ENCODE measurements at places on chromosomes 11 and 22.
A peak's percentile ranks its signal among the peaks of the same experiment; 100 is the strongest.

DNA sequence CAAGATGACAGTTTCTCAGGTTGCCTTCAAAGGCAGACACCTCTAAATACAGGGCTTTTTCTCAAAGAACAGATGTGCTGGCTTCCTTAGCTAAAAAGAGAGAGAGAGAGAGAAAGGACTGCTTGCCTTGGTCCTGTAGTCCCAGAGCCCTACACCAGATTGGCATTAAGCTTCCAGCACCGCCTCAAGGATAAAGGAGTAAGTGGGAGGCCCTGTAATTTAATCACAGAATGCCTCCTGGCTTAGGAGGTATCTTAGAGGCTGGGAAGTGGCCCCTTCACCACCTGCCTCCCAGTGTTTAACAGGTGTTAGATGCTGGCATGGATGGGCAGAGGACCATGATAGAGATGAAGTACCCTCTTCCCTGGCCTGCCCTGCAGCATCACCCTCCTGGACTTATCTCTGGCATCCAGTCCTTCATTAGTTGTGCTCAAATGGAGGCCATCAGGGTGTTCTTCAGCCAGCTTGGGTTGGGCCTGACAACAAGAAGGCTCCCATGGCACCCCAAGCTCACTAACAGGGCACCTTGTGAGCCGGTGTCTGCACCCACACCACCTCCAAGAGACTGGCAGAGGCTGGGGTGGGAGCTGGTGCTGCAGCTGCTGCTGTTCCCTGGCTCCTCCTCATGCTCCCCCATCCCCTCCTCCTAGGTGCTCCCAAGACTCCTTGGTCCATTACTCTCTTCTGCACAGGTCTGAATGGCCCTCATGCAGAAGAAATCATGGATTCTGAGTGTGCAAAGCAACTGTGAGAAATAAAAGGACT lies 32.5 kb downstream of the ABCC8 start:
- no peak for DNase-seq

DNA sequence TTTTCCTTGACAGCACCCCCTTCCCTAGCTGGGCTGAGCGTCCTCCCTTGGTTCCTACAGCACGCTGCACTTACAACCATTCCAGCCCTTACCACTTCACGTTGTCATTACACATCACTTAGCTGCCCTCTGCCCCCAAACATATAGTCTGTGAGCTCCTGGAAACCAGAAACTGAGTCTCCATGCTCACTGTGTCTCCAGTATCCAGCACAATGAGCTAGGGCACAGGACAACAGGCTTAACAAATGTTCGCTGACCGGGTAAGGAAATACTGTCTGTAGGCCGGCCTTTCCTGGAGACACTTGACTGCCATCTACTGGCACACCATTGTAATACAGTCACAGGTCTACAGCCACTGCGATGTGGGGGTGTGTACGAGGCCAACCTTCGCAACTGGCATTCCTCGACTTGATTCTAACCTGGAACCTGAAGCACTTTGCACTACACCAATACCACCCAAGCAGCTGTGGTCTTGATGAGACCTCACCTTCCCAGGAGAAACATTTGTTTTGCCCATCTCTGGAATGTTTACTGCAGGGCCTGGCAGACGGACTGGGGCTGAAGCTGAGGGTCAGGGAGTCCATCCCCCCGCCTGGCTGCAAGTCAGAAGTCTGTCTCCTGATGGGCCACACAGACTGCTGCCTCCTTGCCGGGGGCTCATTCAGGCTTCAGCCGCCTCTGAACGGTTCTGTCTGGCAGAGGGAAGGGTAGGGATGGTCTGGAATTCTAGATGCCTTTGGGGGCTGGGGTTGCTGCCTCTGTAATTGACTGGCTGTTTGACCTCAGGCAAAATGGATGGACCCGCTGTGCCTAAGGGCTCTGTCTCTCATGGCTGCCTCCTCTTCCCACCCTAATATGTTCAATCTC lies 72.0 kb downstream of the SYN3 start:
- peak; percentile 30 for DNase-seq

DNA sequence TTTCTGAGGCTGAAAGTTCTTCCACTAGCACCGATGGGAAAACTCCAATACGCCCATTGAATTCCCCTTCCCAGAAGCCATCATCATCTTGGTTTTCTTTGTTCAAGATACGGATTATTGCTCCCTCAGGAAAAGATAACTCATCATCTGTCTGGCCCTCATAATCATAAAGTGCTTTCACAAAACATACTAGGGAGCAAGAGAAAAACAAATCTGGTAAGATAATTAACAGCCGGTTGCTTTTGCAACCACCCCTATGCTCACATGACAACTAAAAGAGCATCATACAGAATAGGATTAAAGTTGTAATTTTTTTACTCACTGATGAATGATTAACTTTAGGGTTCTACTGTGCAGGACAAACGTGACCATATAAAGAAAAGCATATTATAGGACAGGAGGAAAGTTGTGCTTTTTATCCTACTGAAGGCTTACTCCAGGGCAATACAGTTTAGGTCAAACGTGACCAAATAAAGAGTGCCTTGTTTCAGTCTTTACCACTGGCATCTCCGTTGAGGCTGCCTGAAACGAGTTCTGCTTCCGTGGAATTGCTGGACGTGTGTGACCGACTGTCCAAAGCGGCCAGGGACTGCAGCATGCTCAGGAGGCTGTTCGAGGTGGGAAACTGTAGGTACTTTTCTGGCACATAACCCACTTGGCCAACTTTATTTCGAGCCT lies 28.6 kb downstream of the ATG16L2 start:
- no peak for DNase-seq

DNA sequence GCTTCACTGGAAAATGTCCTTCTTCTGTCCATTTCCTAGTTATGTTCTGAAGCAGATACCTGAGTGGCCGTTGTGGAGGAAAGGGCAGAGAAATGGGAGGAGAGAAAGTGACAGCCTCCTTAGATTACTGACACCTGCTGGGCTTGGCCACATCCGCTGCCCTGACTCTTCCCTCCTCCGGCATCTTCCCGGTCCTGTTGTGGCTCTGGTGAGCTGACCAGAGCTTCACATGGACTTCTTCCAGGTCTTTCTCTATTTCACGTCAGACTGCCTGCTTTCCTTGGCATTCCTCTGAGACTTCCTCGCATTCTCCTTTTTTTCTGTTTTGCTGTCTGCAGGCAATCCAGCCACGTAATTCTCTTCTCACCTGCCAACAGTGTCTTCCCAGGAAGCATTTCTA lies 138.7 kb upstream of the E2F8 start:
- no peak for DNase-seq

- no peak for DNase-seq
Measured at GRCh38 chr22:27378995-27379394, 422.6 kb downstream of the MN1 start.

GRCh38 chr11:2507945-2508749 lies 63.3 kb downstream of the KCNQ1 start:
- DNase-seq = no peak

- no peak for DNase-seq
Measured at GRCh38 chr11:46351148-46351547, 3.9 kb downstream of the DGKZ start.

DNA sequence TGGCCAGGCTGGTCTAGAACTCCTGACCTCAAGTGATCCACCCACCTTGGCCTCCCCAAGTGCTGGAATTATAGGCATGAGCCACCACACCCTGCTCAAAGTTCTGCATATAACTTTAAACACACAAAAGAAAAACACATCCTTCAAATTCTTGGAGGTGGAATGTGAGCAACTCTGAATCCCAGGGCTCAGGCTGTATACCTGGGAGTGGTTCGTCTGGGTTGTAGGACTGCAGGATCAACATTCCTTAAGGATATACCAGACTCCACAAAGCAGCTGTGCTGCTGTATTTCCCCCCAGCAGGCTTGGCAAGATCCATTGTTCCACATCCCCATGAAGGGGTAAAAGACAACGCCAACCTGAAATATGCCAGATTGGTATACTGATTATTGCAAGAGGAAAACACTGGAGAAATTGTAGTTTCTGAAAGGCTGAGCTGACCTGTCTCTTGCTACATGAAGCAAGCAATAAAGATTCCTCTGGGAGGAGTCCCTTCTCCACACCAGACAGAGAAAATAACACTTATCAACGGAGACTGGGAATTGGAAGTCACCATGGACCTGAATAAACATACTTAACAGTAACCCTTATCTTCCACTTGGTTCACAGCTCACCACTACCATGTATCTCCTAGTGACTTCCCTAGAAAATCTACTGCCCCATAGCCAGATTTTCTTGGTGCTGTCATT lies 12.2 kb upstream of the RPS3 start:
- no peak for DNase-seq

DNA sequence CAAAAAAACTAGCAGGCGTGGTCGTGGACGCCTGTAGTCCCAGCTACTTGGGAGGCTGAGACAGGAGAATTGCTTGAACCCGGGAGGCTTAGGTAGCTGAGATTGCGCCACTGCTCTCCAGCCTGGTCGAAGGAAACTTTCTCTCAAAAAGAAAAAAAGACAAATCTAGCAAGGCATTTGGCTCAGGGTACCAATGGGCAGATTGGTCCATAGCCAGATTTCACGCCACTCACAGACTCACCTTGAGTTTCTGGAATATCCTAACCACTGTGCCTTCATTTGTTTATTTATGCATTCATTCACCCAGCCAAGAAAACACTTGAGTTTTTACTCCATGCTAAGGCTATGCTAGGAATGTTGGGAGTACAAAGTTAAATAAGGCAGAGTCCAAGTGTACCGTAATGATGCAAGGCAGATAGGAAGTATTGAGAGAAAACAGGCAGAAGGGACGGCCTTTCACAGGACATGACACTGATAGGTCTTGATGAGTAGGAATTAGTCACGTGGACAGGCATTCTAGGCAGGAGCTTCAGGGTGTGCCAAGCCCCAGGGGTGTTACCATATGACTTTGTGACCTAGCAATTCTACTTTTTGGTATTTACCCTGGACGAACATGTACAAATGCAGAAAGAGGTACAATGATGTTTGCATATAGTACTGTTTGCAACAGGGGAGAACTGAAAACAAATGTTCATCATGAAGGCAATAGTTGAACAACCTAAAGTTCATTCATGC lies 3.0 kb upstream of the PACSIN3 start:
- DNase-seq = no peak
